ENCODE measurements at places on chromosomes 5 and 9.

GRCh38 chr9:4987961-4988421, 2.9 kb downstream of the JAK2 start:
- DNase-seq: no peak

DNA sequence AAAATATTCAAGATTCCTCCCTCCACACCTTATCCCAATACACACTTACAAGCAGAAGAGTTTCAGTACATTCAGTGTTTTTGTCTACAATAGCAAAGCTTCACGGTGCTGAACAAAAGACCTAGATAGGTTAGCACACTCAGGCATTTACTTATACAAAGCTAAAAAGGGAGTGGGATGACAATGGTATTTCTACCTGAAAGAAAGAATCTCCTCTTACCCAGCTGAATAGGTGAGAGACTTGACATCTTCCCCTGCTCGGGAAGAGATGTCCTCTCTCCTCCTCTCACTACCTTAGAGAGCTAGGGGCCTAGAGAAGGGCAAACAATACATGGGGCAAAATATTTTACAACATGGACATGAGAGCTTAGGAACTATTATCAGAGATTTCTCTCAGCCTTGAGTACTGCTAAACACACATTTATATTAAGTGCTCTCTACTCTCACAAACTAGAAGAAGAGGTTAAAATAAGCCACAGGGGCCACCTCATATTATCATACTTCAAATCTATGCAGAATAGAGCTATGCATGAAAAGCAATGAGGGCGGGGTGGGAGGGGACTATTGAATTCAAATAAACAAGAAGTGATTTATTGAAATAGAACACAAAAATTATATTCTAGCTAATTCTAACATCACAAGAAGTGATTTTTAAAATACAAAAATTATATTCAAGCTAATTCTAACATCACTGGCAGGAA, 38.6 kb upstream of the RNF38 start:
- DNase-seq: no peak

GRCh38 chr5:178308541-178309092, 76.0 kb upstream of the PHYKPL start:
- DNase-seq: no peak

GRCh38 chr9:131992906-131993657, 86.6 kb downstream of the MED27 start:
- DNase-seq: no peak

GRCh38 chr5:175652741-175653663, 4.9 kb upstream of the HRH2 start:
- DNase-seq: no peak

- DNase-seq: no peak
Observed at GRCh38 chr9:123131258-123131657, 97.8 kb downstream of the GPR21 start.

DNA sequence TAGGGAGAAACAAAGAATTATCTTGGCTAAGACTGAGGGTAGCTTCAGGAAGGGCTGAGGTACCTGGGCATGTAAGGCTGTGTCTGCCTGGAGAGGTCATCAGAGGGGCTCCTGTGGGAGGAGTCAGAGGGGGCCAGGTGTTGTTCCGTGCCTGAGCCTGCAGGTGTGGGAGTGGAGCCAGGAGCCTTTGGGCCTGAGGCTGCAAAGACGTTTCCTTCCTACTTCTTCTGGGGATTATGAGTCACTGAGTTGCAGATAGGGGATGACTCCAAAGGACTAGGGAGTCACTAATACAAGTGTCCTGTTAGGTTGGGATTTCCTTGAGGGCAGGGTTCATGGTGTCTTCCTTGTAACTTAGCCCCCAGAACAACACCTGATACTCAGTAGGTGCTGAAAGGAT, 391.1 kb downstream of the ARHGEF28 start:
- no peak for DNase-seq

GRCh38 chr9:17967731-17968130, 388.9 kb downstream of the SH3GL2 start:
- no peak for DNase-seq

- no peak for DNase-seq
Observed at GRCh38 chr9:37408933-37409710, 13.4 kb upstream of the GRHPR start.

GRCh38 chr5:167982-168660, 23.2 kb upstream of the LRRC14B start:
- peak; percentile 50 for DNase-seq

- DNase-seq: no peak
Observed at GRCh38 chr5:113397046-113397445, 37.7 kb downstream of the TSSK1B start.

- peak; percentile 90 for DNase-seq
Observed at GRCh38 chr9:128117613-128118471, 9.7 kb downstream of the PTGES2 start.

DNA sequence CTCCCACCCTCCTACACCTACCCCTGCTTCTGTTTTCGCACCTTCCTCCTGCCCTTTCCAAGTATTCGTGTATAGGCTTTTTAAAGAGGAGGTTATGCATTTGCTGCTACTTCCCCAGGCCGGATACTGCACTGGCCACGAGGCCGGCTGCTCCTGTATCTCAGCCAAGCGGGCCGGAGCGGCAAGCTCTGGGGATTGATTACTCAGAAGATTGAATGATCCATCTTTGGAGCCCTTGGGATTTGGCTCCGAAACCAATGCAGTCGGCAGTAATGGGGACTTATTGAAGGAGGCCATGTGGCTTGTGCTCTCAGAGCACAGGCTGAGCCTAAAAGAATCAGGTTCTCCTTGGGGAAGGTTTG, 405.3 kb downstream of the TLE4 start:
- no peak for DNase-seq

- DNase-seq: no peak
Observed at GRCh38 chr9:5510360-5510931, at the start of gene PDCD1LG2. PDCD1LG2 (plus strand) TSS chr9:5510531; CDS start chr9:5522547, 12,016 bp downstream.

GRCh38 chr9:13432904-13433303, 153.4 kb upstream of the MPDZ start:
- no peak for DNase-seq

GRCh38 chr9:93815135-93815534, 140.0 kb downstream of the BARX1 start:
- no peak for DNase-seq

- no peak for DNase-seq
Observed at GRCh38 chr5:62256161-62257019, 49.6 kb upstream of the KIF2A start.

- no peak for DNase-seq
Observed at GRCh38 chr9:32427111-32427873, 42.8 kb downstream of the ACO1 start.

DNA sequence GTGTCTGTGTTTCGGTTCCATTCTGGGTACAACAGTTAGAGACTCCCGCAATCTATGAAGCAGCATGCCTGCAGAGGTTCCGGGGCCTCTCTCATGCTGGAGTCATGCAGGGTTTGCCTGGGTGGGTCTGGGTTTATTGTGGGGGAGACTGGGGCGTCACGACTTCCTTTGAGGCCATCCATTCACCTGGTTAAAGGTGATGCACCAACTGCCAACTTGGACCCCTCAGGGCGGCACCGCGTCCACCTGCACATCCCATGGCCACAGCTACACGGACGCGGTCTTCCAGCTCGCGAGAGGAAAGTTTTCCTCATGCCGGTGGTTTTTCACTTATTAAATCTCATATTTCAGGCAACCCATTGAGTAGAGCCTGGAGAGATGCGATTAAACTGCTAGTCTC, 30.9 kb upstream of the IRX4 start:
- no peak for DNase-seq

GRCh38 chr5:38379350-38379937, 121.1 kb downstream of the EGFLAM start:
- DNase-seq: no peak

DNA sequence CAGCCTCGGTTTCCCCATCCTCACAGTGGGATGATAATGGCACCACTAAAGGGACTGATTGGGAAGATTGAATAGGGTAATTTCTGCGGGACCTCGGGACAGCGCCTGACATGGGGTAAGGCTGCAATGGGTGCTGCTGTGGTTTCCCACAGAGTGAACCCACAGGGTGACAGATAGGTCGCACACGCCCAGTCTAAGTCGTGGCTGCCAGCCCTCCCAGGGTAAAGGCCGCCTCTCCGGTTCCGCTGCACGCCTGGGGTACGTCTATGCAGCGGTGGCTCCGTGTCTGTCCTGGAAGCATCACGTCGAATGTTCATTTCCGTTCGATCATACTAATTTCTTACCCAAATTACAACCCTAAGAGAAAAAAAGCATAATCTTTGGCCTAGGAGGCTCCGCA, 631 bp downstream of the CFAP77 start:
- DNase-seq: no peak

DNA sequence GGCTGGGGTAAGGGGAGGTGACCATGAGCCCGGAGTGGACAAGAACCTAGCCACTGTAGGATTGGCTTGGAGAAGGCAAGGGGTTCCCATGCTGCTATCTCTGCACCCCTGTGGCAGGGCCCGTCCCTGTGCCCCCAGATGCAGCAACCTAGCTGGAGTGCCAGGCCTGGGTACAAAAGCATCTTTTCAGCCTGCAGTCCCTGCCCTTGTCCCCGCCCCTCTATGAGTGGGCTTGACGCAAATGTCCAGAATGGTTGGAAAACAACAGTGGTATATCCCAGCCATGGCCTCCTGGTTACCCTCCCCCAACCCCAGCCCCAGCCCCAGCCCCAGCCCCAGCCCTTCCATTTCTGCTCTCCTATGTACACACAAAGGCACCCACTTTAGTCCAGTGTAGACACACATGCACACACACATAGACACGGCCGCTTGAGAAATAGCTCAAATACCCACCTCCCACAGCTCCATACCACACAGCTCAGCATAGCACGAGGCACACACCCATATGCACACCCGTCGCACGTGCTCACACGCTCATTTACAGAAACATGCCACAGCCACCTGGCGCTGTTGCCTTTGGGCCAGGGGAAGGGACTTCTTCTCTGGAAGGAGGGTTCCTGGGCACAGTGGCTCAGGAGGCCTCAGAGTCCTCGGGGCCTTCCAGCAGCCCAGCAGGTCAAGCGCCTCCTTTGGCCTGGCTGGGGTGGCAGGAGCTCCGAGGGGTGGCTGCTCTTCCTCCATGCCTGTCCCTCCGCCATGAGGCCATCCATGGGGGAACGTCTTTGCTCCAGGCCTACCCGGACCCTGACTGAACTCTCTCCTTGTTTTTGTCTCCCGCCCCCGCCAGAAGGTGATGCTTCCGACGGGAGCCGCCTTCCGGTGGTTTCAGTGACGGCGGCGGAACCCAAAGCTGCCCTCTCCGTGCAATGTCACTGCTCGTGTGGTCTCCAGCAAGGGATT, 34.1 kb downstream of the CXXC5 start:
- no peak for DNase-seq

- DNase-seq: no peak
Observed at GRCh38 chr5:78613151-78613533, 35.4 kb downstream of the LHFPL2 start.

DNA sequence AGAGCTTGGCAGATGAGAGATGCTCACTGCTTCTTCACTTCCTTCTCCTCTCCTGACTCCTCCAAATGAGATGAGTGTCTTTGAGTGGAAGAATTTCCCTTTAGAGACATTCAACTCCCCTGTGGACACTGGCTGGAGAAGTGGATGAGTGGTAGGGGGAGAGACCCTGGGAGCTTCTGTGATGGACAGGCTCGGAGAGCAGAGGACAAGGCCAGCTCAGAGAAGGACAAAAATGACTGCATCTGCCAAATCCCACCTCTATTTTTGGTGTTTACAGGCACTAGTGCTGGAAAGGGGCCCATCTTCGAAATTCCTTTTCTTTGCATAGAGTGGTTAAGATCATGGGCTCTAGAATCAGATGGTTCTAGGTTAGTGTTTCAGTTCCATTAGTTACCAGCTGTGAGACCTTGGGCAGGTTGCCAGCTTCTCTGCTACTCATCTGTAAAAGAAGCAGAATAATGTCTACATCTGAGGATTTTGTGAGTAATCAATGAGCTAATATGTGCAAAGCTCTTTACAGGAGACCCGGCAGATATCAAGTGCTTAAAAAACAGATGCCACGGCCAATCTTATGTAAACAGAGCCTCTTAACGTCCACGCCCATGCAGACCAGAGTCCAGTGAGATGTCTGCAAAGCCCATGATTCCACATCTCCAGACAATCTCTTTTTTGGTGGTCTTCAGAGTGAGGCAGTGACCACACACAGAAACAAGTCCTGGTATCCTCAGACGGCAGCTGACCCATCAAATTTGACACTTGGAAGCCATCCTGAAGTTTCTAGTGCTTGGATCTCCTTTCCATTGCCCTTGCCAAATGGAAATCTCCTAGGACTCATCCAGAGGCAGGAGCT, 13.6 kb upstream of the COL27A1 start:
- no peak for DNase-seq

GRCh38 chr9:124239249-124240073, 18.3 kb upstream of the NEK6 start:
- no peak for DNase-seq

DNA sequence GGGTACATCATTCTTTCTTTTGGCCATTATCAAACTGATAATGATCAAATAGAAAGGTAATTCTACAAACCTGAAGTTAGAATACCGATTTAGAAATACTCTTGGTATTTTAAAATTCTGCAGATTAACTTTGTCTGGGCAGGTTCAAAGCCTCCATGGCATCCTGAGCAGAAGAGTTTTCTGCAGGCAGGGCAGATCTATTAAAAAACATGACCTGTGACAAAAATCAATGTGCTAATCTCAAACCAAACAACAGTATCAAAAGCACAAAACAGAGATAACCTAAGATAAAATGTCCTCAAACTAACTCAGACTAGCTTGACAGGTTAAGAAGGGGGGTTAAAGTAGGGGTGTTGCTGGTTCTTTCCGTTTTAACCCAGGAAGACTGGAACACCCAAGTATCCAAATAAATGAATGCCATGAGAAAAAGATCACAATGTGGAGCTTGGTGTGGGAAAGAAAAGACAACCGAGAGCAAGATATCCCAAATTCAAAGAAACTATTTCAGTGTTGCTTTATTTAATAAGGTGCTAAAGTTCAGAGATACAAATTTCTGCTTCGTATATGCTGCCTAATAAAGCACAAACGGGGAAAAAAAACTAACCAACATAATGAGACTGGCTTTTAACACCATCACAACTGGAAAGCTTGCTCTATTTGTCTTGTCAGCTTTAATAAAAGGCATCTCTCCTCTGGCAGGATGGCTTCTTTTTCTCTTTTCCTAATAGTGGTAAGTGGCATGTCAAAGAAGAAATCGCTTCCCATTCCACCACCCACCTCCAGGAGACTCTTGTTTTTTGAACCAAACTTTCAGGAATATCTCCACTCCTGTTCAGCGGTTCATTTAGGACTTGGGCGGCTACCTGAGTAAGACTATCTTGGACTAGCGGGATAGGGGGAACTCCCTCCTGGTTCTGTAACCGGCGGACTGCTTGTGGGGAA, 2.3 kb downstream of the EFNA5 start:
- no peak for DNase-seq

DNA sequence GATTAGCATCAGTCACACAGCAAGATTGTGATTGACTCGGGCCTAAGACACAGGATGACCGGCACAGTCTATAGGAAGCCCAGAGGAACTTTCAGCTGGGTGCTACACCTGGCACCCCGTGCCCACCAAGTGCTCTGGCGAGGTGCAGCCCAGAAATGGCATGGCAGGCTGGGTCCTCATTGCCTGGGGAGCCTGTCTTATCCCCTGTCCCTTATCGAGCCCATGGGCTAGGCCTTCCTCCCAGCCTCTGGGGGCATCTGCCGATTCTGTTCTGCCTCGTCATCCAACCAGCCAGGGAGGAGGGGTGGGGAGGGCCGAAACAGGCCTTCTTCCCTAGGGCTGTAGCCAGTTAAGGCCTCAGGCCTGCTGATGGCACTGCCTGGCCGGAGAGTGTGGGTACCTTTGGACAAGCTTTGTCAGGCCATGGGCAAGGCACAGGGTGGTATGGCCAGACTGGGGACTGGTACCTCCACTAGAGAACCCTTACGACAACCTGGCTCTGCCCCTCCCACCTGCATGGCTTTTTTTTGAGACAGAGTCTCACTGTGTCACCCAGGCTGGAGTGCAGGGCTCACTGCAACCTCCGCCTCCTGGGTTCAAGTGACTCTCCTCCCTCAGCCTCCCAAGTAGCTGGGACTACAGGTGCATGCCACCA, 1.6 kb downstream of the GRK6 start:
- DNase-seq: peak; percentile 15

Measured in lower leg skin (tissue), 4 donors.